ENCODE measurements at places on chromosomes 16 and 17. TPM values are rescaled to one million over a fixed set of nuclear protein-coding genes. Genes with fewer than 3 reads are reported as not detected.

The CASKIN1 gene
- 0.19 TPM for total RNA-seq

The MYCBPAP gene
- 2.3 TPM for total RNA-seq

The CFDP1 gene
- 52.5 TPM for total RNA-seq

The KRT40 gene
- total RNA-seq = not detected

The SMPD3 gene
- 0.19 TPM for total RNA-seq

The TP53TG3B gene
- not detected for total RNA-seq

The FAM234A gene
- 91.3 TPM for total RNA-seq

The CXCL16 gene
- total RNA-seq = 0.58 TPM

The TRIM72 gene
- total RNA-seq = not detected

The FOXC2 gene
- total RNA-seq = 7.3 TPM

The TMEM204 gene
- 21.1 TPM for total RNA-seq

The TRPV3 gene
- total RNA-seq = 2.0 TPM

The KRTAP4-5 gene
- not detected for total RNA-seq

The GRN gene
- 303 TPM for total RNA-seq

The RHBDL1 gene
- 3.1 TPM for total RNA-seq

The LGALS9B gene
- total RNA-seq = not detected

The CLUH gene
- total RNA-seq = 56.9 TPM

The ZFP3 gene
- 1.7 TPM for total RNA-seq

The C1QTNF1 gene
- 158 TPM for total RNA-seq

The PPP1R27 gene
- total RNA-seq = 0.19 TPM

The SLC52A1 gene
- 0.28 TPM for total RNA-seq

The KCNG4 gene
- not detected for total RNA-seq

The KCNAB3 gene
- total RNA-seq = 0.85 TPM

The DCAKD gene
- 39.7 TPM for total RNA-seq

The TIGD7 gene
- 8.7 TPM for total RNA-seq

The KAT8 gene
- 35.2 TPM for total RNA-seq

The ATP2A3 gene
- 0.77 TPM for total RNA-seq
